Stimulated activated CD8-positive, alpha-beta memory T cell treated with anti-CD3 and anti-CD28 coated beads, Interleukin-7, amount 100 ng/mL, for 1 hour (primary cell): ENCODE measurements at places on chromosomes 2 and 18.

DNA sequence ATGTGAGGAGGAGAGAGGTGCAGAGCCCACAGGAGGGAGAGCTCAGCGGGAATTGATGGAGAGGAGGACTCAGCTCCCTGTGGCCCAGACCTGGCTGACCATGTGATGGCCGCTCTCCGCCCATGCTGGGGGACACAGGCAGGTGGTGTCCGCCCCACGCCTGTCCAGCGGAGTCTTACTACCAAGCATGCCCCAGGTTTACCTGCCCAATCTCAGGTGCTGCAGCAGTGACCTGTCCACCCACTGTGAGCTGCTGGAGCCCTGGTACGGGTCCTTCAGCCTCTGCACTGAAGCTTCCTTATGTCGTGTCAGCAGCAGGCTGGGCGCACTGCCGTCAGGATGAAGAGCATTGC is 170.8 kb downstream of the RTP5 start:
- no peak for DNase-seq

DNA sequence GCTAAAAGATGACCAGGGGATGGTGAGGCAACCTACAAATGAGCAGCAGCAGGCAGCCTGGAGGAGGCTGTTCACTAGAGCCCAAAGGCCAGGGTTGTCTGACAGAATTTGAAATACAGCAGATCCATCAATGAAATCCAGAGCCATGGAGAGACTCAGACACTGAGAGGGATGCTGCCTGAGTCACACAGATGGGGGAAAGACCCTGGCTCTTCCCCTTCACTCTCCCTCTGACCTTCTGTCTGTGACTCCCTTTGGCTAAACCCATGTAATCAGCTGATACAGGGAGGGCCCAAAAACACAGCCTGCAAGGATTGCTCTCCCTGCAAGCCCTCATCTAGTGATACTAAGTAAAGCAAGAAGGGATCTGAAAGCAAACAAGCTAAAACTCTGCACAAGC is 166.5 kb upstream of the SPOPL start:
- DNase-seq = no peak

DNA sequence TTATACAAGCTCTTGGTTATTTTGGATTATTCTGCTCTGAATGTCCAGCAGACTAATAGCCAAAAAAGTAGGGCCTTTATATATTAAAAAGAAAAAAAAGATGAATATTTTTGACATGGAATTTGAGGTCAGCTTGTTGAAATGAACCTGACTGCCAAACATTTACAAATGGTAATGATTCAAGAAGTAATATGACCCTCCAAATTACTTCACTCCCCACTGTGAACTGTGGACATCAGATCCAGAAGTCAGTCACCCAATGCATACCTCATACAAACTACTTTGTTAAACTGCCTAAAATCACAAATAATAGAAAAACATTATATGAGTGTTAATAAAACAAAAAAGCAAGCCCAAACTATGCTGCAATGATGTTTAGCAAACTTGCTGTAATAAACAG is 10.0 kb downstream of the EPG5 start:
- DNase-seq = no peak

DNA sequence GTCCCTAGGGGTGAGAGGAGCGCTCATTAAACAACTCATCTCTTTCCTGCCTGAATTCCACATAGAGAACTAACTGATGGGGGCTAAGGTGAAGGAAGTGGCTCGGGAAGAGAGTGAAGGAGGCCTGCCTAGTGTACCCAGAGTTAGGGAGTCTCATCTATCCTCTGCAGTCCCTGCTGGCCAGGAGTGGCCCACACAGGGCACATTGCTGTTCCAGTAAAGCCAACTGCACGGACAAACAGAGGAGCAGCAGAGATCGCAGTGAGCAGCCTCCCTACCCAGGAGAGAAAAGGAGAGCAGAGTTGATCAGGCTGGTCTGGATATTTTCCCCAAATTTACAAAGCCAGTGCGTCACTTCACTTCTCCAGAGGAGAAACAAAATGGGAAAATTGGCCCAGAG is 16.9 kb upstream of the FN1 start:
- no peak for DNase-seq

DNA sequence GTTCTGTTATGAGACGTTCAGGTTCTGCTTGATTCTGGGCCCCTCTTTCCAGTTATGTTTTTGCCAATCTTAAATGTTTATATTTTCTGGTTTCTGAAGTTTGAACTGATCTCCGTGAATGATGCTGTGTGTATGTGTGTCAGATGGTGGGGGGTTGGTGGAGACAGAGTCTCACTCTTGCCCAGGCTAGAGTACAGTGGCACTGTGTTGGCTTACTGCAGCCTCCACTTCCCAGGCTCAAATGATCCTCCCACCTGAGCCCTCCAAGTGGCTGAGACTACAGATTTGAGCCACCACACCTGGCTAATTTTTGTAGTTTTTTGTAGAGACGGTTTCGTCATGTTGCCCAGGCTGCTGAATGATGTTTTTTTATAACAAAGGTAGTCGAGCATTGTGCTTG is 45.9 kb downstream of the PSMD14 start:
- no peak for DNase-seq

GRCh38 chr2:149612122-149612521 is 24.5 kb upstream of the MMADHC start:
- DNase-seq = no peak

GRCh38 chr2:77746780-77747179 is 224.6 kb upstream of the LRRTM4 start:
- DNase-seq = no peak

DNA sequence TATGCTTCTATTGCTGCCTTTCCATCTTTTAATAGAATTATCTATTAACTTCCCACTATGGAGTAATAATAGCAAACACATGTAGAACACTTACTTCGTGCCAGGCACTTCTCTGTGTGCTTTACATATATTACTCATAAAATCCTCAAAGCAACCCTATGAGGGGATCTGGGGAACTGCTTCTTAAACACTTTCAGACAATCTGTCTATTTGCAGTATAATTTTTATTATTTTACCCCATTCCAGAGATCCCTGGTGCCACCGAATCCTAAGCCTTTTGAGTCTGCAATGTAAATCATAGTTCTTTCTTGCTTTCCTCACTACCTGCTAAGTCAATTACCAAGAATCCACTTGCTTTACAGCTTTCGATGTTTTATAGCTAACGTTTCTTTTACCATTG is 25.6 kb upstream of the GCFC2 start:
- no peak for DNase-seq

- no peak for DNase-seq
These were observed 602.2 kb downstream of the NYAP2 start for GRCh38 chr2:226001716-226002115.
